Gastroesophageal sphincter (tissue), 4 donors: ENCODE measurements at places on chromosomes 7 and 10.

DNA sequence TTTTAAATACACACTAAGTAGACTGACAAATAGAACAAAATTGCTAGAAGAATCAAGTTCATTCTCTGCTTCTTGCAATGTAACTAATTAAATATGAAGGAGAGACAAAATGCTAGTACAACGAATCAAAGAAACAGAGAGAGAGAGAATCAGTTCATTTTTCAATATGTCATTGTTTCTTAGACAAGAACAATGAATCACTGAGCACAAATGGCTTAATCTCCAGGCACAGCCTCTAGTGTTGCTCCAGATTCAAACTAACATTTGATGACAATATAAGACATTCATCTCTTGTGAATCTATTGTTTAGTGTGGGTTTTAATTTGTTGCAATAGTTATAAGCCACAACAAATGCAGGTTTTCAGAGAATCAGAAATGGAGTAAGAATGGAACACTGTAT, 357.4 kb upstream of the TMEM229A start:
- no peak for ATAC-seq

DNA sequence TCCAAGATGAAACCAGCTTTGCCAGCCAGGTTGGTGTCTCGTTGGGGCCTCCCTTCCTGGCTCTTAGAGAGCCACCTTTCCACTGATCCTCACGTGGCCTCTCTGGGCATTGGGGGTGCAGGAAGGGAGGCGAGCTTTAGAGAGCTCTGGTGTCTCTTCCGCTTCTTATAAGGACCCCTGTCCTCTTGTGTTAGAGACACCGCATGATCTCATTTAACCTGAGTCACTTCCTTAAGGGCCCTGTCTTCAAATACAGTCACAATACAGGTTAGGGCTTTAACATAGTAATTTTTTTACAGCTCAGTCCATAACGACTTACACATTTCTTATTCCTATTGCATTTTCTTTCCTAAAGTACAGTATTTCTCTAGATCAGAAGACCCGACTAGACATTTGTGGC, 535.8 kb downstream of the SDK1 start:
- no peak for ATAC-seq

- ATAC-seq: no peak
Observed at GRCh38 chr10:62772186-62772974, 32.1 kb upstream of the ADO start.

DNA sequence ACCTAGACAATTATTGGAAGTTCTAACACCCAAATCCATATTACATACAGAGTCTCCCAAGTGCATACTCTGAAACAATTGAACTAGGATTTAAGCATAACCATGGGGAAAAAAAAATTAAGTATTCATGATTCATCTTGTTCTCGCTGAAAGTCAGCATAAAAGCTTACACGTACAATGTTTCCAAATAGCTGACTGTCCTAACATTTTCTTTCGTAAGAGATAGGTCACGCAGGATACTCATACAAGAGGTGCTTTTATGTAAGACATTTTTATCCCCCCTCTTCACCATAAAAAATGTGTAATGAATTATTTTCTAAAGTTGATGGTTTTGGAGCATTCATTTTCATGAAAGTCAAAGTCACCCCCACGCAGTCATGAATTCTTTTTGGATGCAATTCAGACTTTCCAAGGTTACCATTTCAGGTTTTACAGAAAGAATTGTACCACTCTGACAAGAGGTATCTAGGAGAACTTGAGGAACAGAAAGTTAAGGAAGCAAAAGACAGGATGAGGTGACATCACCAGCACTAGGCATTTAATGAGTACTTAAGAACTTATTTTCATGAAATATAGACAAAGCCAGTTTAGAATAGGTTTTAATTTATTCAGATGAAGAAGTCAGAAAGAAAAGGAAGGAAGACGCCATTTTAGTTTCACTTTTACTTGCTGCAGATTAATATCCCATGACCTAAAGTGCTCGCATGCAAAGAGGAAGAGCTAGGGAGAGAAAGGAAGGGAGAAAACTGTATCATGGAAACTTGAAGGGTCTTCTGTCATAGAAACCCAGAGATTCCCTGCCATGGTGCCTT, 55.8 kb downstream of the TMEM26 start:
- peak; percentile 39 for ATAC-seq

DNA sequence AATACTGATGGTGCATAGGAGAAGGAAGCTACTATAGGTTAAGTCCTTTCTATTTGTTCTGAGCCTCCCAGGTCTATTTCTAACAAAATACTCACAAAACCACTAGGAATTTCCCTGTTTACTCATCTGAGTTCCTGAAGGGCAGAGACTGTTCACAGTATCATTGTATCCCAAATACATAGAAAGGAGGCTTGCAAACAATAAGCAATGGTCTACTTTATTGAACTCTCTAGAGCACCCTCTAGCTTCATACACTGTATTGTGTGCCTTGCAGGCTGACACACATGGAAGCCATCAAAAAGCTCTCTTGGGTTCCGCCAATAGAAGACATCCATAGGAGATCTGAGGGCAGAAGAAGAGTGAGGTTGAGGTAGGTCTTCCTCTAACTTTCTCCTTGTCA, 826.1 kb downstream of the GRM8 start:
- no peak for ATAC-seq

- no peak for ATAC-seq
Observed at GRCh38 chr7:133650069-133650468, 397.2 kb downstream of the EXOC4 start.
